Inflammatory macrophage (primary cell): ENCODE measurements at places on chromosomes 3 and 15.

DNA sequence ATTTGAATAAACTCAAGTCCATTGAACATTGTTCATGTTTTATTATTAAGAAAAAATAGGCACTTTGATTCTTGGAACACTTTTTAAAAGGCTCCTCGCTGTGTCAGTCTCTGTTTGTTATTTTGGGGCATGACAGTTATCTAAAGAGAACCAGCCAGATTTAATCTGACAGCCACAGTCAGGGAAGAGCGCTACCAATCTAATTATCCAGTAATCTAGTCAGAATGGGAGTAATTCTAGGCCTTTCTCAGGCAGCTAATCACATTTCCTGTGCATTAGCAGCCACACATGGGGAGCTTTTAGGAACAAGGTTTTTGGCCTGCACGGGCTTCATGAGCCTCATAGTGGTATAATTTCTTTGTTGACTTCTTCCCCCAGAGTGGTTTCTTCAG lies 362.2 kb downstream of the RBMS3 start:
- no peak for DNase-seq

GRCh38 chr3:119403201-119403600 lies 60.2 kb downstream of the TMEM39A start:
- no peak for DNase-seq

- no peak for DNase-seq
Observed at GRCh38 chr3:160097478-160097877, 108.8 kb downstream of the IL12A start.

DNA sequence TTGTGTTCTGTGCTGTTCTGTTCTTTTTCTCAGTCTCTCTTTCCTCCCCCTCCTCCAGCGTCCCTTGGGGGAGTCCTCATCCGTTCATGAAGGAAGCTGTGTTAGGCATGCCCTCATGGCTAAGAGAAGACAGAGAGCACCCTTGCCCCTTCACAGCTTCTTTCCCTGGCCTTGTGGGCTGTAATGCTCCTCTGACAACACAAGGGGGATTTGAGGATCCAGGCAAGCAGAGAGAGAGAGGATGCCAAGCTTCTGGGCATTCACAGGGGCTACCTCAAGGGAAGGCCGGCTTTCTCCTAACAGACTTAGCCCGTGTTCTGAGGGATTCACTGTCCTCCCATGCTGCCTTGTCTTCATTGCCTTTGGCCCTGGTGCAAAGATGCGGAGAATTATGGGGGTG lies 389.5 kb downstream of the LRTM1 start:
- no peak for DNase-seq

- DNase-seq, result no peak
Observed at GRCh38 chr3:106305882-106306435, 437.1 kb upstream of the CBLB start.

DNA sequence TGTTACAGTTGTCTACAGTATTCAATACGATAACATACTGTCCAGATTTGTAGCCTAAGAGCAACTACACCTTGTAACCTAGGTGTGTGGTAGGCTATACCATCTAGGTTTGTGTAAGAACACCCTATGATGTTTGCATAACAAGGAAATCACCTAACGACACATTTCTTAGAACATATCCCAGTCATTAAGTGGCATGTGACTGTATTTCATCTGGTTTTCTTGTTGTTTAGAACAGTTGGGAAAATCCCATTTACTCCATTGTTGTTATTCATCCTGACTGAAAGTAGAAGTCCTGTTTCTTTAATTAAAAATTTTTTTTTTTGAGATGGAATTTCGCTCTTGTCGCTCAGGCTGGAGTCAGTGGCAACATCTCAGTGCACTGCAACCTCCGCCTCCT lies 31.3 kb downstream of the LRRC28 start:
- DNase-seq, result no peak

DNA sequence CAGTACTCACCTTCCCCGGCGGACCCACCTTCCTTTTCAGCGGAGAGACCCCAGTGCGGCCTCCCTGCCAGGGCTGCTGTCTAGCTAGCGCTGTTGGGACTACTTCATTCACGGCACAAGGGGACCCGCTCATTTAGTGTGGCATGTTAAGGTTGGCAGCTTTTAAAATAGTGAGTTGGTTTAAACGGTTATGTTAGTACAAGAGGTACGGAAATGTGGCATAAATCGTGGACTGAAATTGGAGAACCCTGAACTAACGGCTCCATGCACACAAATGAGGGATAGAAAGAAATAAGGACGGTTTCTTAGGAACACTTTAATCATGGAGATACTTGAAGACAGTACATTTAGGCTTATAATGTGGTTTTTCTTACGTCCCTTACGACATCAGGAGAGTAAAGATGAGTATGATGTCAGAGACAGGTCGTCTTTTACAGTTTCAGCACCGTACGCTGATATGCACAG lies 752 bp downstream of the CEP63 start:
- DNase-seq, result peak; percentile 16

DNA sequence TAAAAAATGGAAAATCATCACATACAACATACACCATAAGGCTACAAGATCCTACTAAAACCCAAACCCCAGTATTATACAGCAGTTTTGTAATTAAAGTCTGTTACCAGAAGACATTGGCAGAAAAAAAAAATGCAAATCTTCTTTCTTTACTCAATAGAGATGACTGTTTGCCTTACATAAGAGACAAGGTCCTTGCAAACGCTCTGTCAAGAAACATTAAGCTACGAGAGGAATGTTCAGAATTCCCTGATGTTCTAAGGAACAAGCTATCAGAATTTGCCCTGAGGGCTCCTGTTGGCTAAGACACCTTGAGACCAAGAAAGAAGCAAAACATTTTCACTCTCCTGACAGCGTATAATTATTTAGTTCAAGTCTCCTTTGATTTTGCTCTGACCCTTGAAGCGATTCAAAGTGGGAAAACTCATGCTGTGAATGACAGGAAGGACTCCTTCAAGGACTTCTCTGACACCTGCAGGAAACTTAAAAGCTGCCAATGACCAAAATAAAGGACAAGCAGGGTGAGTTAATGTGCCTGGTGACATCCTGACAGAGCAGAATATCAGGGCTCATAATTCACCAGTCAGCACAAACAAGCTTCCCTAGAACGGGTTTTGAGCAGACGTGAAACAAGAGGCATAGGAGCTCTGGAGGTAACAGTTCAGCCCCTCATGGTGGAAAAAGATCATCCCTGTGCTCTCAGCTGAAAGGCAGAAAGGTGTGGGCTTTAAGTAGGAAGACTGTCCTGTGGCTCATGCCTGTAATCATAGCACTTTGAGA lies 2.5 kb downstream of the SCAMP2 start:
- peak; percentile 56 for DNase-seq

- no peak for DNase-seq
Observed at GRCh38 chr3:157128771-157129681, 30.9 kb downstream of the CCNL1 start.

GRCh38 chr3:133926736-133927539 lies 31.3 kb upstream of the RAB6B start:
- DNase-seq, result no peak

DNA sequence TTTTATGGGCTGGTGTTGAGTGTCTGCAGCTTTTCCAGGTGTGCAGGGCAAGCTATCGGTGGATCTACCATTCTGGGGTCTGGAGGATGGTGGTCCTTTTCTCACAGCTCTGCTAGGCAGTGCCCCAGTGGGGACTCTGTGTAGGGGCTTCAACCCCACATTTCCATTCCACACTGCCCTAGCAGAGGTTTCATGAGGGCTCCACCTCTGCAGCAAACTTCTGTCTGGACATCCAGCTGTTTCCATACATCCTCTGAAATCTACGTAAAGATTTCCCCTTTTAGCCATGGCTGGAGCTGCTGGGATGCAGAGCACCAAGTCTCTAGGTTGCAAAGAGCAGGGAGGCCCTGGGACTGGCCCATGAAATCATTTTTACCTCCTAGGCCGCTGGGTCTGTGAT lies 11.6 kb downstream of the RFX7 start:
- DNase-seq, result no peak

DNA sequence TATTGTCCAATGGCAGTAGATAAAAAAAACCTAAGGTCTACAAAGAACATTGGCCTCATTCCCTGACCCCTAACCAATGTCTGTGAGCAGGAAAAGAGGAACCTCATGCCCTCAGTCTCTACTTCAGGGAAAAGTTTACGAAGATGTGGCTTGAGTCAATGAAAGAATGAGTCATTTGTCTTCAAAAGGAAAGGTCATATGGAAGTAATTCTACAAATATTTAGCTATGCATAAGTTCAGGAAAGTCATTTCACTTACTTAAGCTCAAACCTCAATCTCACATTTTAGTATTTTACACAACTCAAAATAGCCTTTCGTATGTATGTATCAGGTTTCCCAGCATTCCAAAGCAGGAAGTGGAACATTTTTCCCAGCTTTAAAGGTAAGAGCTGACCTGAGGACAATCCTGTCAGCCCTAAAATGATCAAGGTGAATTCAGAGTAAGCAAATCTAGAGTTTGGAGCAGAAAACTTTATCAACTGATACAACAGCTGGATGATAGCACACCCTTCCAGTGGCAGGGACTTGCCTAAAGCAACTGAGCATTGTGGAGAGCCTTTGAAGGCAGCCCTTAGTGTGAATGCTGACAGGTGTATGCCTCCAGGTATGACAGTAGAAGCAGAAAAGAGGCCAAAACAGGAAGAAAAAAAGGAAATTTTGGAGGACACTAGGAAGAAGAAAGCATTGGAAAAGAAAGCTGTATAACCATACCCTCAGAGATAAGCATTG lies 53.9 kb upstream of the ACKR4 start:
- peak; percentile 89 for DNase-seq

DNA sequence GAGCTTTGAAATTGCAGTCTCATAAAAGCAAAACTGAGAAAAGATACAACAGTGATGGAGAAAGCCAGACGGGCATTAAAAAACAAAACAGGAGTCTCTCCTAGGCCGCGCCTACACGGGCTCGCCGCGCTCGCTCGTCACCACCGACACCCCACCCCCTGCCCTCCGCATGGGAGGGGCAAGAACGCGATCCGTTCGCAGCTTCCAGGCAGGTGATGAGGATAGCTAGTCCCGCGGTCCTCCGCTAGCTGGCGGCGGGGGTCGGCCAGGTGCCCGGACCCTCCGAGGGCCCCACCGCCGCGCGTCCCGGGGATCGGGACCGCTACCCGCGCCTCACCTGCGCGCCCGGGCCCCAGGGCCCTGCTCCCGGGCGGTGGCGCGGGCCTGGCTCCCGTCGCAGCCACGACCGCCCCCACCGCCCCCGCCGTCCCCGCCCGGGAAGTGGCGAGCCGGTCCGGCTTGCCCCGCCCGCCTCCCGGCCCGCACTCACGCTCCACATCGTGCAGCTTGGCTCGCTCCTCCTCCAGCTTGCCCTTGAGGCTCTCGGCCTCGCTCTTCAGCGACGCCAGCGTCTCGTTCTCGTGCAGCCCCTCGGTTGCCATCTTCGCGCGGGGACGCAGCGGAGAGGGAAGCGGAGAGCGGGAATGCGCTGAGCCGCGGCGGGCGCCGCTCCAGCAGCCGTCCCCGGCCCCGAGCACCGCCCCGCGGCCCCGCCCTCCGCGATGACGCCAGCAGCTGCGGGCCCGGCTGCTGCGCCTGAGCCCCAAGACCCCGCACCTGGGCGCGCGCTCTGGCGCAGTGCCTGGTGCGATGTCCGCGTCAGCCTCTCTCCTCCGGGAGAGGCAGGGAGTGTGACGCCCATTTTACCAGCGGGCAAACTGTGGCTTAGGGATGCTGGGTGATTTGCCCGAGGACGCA lies 11.7 kb downstream of the GNB5 start:
- DNase-seq, result peak; percentile 51

- no peak for DNase-seq
Observed at GRCh38 chr3:186452517-186452916, 90.5 kb upstream of the DGKG start.

GRCh38 chr3:32758375-32758753 lies 59.4 kb upstream of the TRIM71 start:
- DNase-seq, result peak; percentile 60

GRCh38 chr3:64141476-64141875 lies 83.8 kb downstream of the PRICKLE2 start:
- no peak for DNase-seq

- DNase-seq, result no peak
Observed at GRCh38 chr3:22988566-22988965, 214.6 kb upstream of the UBE2E2 start.

GRCh38 chr3:42936157-42936981 lies 30.4 kb downstream of the ZNF662 start:
- no peak for DNase-seq

DNA sequence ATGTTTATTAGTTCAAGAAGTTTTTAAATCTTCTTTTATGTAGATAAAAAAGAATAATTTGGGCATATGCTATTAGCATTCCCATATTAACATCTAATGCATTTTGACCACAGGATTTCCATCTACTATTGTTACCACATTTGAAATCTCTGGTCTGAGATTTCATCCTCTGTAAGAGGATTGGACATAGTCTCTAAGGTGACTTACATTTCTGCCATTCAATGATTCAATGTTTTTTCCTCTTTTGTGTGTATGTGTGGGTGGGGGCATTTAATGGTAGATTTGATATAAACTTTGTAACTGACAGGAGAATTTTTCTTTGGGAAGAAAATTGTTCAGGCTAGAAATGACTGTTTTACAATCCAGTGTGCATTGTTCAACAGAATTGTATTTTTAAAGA lies 307.3 kb upstream of the RBMS3 start:
- DNase-seq, result no peak
